ENCODE measurements at places on chromosomes 16 and 17.

DNA sequence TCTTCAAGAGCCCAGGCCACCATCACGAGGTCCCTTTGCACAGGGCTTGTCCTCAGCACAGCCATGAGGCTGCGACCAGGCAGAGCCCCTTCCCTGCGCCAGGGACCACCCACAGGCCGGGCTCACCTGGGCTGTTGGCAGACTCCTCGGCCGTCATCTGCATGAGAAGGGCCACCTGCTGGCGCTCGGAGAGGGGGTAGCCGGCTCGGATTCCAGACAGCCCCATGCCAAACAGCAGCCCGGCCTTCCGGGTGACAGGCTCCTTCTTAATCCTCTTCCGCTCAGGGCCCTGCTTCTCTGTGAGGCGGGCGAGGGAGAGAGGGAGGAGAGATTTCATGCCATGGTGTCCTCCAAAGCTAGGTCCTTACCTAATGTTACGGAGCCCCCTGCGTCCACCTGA, 73.4 kb downstream of the ZNF778 start:
- DNase-seq = no peak

GRCh38 chr17:78144147-78144719, 2.0 kb upstream of the C17orf99 start:
- peak; percentile 44 for DNase-seq

- peak; percentile 49 for DNase-seq
These were observed 15.3 kb downstream of the CCL11 start for GRCh38 chr17:34300652-34301370.

GRCh38 chr17:3511852-3512504, 36.2 kb downstream of the ASPA start:
- no peak for DNase-seq

GRCh38 chr16:1042049-1042744, 30.4 kb upstream of the SSTR5 start:
- no peak for DNase-seq
